ENCODE measurements at places on chromosomes 5 and 9. TPM values are rescaled to one million over a fixed set of nuclear protein-coding genes. Genes with fewer than 3 reads are reported as not detected.

The FUT7 gene
- total RNA-seq = 12.1 TPM

- no peak for ATAC-seq
Observed at GRCh38 chr9:74735761-74736160, 152.0 kb downstream of the TRPM6 start.

GRCh38 chr9:85715587-85715986 is 26.2 kb downstream of the AGTPBP1 start:
- ATAC-seq = peak; percentile 37

DNA sequence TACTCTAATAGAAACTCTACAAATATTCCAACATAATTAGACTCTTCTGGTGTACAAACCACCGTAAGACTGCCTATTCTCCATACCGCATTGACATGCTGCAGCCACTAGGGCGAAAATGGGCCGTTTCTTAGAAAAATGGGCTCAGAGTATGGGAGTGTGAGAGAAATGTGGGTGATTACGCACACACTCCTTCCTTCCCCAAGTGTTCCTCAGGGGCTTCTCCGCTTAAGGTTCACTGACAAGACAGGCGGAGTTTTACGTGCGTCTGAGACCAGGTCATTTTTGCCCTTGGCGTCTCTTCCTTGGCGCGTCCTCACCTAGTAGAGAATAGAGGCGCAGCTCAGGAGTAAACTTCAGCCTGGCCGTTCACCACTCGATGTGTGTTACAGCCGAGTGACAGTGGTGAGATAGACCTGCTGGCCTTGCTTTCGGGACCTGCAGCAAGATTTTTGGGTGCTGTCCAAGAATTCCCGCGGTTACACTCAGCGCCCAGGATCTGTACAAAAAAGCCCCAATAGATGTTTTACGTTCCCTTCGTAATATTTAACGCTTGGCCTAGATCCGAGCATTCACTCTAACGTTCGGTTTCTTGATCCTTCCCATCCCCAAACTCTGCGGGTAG is 1.8 kb upstream of the NTRK2 start:
- ATAC-seq = peak; percentile 18

The ST8SIA4 gene
- 42.8 TPM for total RNA-seq

The AIF1L gene
- total RNA-seq = 1.5 TPM

- ATAC-seq = no peak
Observed at GRCh38 chr9:75851917-75852316, 38.6 kb upstream of the PCSK5 start.

All from activated T-helper 17 cell treated with anti-CD3 and anti-CD28 coated beads, Interleukin-2, amount 50 U/mL, for 72 hours (primary cell).